ENCODE measurements at places on chromosomes 5 and 9.

- no peak for DNase-seq
Measured at GRCh38 chr5:170290498-170290897, 7.1 kb downstream of the LCP2 start.

DNA sequence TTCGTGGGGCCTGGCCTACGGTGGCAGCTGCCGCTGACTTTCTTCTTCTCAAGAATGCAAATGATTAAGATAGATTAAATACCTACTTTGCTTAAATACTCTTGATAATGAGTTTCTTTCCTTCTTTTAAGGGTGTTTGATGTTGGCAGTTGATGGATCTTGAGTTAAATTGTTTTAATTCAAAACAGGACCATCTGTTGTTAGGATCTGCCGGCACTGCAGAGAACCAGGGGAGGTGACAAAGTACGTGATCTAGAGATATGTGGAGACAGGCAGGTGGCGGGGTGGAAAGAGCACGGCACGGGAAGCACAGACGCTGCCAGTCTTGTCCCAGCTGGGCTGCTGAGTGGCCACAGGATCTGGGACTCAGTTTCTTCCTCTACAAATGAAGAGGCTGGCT is 37.9 kb downstream of the MED27 start:
- DNase-seq: no peak

- no peak for DNase-seq
Measured at GRCh38 chr5:169945831-169946261, 34.4 kb downstream of the INSYN2B start.

DNA sequence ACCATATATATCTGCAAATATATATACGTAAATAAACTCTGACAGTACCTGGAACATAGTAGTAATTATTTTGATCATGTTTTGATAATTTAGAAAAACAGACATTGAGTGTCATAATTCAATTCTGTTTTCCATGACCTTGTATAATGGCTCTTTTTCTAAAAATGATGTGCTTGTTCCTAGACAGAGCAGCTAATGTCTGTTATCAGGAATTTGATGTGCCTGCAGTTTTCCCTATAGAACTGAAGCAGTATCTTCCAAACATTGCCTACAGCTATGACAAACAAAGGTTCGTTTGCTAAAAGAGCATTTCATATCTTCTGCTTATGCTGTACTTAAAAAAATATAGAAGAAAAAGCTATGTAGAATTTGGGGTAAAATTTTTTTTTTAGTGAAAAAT is 5.3 kb downstream of the SETD9 start:
- DNase-seq: no peak

- DNase-seq: no peak
Measured at GRCh38 chr9:134381671-134382516, 55.6 kb downstream of the RXRA start.

DNA sequence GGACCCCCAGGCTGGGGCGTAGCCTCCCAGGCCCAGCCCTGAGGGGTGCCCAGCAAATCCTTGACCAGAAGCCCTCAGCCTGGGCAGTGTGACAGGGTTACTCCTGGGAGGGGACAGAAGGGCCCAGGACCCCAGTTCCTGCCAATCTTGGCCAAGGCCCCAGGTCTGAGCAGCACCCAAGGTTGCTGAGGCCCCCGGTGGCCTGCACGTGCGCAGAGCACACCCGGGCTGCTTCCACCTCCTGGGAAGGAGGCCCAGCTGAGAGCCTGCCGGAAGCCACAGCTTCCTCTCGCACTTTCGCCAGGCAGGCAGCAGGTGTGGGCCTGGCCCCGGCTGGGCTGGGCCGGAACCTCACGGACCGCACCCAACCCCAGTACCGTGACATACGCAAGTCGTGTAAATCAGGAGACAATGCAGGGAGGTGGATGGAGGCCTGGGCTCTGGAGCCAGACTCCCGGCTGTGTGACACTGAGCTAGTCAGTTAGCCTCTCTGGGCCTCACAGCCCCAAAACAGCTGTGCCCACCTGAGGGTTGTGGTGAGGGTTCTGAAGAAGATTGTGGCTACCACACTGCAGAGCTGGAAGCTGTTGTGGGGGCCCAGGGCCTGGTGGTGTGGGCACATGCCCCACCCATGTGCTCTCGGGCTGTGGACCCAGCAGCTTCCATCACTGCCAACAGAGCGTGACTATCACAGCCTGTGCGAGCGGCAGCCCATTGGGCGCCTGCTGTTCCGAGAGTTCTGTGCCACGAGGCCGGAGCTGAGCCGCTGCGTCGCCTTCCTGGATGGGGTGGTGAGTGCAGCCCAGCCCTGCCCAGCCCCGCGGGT is 5.1 kb downstream of the GRK6 start:
- DNase-seq: peak; percentile 33

DNA sequence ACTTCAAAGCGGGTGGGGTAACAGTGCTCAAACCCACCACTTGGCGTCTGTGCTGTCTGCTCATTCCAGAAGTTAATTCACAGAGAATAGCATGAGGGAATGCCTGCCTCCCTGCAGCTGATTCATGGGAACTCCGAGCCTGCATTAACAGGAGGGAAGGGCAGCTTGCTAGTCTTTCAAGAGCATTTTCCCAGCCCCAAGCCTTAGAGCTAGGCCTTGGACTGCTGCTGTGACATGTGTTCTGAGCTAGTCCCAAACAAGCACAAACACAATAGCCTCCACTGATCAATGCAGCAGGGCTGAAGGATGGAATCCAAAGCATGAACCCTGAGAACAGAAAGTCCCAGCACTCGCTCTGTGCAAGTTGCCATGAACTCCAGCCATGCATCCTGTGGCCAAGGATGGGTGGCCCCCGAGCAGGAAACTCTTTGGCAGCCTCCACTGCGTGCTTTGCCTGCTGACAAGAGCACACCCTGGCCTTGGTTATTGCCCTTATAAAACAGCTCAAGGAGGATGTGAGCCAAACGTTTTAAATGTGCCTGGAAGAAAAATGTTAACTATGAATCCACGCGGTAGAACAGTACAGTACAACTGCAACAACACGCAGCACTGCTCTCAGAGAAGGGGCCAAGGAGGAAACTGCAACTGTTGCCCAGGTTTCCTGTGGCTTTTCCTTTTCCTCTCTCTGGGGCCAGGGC is 653.1 kb upstream of the KLF4 start:
- no peak for DNase-seq

DNA sequence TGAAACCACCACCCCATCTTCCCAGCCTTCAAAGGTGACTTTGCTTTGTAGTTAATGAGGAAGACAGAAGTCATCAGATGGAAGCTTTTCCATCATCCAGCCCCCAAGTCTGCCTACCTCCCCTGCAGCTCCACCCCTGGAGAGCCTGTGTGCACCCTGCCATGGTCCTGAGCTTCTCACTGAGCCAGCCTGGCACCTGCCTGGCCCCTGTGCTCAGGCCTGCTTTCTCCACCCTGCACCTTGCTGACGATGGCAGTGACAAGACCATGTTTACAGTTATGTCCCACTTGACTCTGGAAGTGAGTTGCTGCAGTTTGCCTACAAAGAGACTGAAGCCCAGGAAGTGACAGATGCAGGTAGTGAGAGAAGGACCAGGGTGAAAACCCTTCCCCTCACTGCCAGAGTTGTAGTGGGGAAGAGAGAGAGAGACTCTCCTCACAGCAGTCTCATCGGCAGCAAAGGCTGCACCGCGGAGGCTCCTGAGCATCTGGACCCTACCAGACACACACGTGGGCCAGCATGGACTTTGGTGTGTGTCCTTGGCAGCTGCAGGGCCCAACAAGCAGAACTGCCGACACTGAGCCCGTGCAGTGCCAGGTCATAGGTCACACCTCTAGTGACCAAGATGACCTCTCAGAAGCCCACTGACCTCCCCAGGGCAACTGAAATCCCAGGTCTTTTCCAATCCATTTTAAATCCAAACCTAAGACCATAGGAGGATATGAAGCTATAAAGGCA is 107.1 kb downstream of the CACNA1B start:
- no peak for DNase-seq

GRCh38 chr5:72232838-72233237 is 87.2 kb downstream of the MRPS27 start:
- no peak for DNase-seq

Measured in activated CD4-positive, CD25-positive, alpha-beta regulatory T cell (primary cell).